ENCODE measurements at places on chromosomes 3 and 15.

- DNase-seq, result no peak
Observed at GRCh38 chr3:45163481-45163880, 17.3 kb upstream of the CDCP1 start.

DNA sequence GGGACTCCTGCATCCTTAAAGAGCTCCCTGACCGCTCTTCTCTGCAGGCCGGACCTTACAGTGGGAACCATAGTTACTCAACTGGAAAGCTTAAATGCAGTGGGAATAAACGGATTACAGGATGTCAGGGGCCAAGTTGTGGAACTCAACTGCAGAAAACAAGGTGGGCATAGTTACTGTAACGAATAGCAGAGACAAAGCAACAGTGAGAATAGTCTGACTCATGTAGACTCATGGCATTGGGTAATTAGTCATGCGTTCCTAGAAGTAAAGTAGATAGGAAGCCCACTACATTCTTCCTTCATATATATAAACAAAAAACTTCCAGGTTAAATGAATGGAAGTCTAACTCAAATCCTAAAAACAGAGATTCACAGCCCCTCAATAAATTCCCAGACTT, 95.5 kb upstream of the CHRNA7 start:
- no peak for DNase-seq

DNA sequence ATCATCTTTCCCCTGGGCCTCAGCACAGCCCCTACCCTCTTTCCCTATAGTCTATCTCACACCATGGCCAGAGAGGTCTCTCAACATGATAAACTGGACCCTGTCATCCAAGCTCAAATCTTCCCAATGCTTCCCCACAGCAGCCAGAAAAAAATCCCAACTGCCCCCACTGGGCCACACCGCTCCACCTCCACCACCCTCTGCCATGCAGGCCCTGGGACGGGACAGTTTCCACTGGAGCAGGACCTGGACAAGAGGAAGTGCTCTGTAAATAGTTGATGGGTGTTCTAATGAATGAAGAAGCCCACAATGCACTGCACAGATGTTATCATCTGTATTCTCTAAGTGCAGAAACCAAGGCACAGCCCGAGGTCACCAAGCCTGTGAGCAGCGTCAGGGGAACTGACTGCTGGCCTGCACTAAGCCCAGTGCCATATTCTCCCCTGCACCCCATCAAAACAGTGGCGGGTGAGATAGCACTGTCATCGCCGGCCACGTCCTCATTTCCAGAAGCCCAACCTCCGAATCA, 161.1 kb downstream of the NUP210 start:
- no peak for DNase-seq

DNA sequence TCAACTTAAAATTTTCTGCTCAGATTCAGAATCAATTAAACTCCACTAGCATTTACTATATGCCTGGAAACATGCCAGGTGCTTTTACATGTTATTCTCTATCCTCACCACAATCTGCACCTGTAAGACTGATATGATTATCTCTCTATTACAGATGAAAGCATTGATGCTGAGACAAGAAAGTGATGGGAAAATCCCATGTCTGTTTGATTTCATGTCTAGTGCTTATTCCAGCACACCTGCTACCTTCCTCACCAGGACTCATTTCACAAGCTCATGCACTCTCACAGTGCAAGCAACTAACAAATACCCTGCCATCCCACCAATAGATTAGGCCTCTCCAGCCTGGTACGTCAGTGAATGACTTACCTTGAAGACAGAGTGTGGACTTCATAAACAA, 25.0 kb upstream of the BCL6 start:
- DNase-seq, result no peak

DNA sequence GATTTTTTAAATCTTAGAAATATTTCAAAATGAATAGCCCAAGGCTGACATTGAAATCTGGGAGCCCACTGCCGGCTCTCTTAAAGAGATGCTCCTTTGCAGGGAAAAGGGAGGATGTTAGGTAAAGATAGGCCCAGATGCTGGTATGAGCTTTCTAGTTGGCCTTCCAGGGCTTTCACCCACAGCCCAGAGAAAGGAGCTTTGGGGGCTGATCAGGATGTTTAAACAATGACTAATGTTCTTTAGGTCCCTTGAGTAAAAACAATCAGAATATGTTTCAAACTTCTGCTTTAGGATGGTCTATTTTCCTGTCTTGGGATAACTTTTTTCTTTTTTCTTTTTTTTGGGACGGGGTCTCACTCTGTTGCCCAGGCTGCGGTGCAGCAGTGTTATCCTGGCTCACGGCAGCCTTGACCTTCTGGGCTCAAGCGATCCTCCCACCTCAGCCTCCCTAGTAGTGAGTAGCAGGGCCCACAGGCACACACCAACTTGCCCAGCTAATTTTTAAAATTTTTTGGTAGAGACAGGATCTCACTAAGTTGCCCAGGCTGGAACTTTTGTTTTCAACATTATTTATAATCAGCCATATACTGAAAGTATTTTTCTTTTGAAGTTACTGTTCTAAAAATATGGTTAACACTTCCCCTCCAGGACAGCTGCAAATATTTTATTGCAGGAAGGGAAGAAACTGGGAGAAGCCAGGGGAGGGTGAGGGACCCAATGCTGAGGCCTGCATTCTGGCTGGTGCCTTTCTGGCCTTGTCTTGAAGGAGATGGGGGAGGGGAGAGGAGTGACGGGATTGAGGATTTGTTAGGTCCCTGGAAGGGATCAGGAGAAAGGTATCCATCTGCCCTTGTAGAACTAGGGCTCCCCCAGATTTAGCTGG, 70.1 kb downstream of the TRAK1 start:
- DNase-seq, result no peak

GRCh38 chr3:55893045-55893664, 406.0 kb upstream of the WNT5A start:
- no peak for DNase-seq

DNA sequence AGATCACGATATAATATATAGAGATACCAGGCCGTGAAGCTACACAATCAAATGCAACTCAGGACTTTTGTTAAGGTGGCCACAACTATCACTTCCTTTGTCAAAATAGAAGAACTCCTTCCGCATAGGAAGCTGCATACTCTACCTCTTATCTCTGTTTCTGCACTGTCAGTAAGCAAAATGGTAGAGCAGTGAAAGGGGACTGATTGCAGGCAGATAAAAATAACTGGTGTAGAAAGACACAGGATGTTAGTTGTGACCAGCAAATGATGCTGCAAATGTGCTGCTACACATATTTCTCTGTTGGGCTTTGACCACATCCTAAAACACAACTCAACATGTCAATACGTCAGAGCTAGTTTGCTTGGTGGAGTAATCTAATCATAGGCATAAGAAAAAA, 16.3 kb upstream of the TRAT1 start:
- no peak for DNase-seq

GRCh38 chr3:28951772-28952556, 328.9 kb upstream of the RBMS3 start:
- DNase-seq, result no peak

DNA sequence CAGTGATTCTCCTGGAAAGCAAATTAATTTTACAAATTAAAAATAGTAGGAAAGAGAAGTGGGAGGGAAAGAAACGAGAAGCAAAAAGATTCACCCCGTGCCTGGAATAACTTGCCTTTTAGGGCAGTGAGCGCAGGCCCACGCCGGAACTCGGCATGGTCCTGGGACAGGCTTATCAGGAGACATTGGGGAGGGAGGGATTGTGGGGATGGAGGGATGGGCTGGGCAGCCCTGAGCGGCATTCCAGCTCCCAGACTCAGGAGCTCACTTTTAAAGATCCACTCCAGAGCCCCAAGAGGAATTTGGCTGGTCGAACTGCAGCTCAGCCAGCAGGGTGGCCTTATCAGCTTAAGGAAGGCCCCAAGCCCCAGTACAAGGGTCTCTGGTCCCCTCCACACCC, 117.9 kb downstream of the ADCY5 start:
- no peak for DNase-seq

DNA sequence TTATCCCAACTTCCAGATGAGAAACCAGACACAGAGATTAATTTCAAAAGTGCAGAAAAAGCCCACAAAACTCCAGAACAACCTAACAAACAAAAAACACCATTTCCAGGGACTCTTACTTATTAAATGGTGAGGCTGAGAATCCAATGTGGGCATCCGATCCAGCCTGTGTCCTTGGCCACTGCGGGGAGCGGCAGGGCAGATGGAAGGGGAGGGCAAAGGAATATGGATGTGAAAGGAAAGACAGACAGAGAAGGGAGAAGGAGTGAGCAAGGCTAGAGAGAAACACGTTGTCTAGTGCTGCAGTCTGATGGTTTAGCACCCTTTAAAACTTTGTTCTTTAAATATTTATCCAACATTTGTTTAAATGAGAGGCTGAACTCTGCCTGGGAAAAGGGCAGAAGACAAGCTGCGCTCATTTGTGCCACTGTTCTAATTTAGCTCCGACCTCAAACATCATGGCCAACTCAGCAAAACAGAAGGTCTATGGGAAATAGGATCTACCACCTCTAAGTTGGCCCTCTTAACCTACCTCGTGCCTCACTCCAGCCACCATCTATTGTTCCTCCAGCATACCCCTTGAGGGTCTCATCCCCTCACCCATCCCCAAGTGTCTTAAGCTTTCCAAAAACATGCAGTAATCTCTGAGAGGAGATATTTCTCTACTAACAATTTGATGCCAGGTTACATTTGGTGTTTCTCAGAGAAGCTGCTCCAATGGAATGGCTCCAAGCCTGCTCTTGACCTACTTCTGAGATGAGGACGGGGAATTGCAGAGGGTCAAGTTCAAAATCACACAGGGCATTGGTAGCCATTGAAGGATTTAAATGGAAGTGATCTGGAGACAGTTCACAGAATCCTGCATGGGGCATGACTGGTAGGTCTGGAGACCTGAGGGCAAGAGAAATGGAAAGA, 77.4 kb downstream of the CD47 start:
- DNase-seq, result no peak

- no peak for DNase-seq
Observed at GRCh38 chr15:73082812-73083211, 30.5 kb downstream of the NEO1 start.

GRCh38 chr3:172094621-172095557, 55.5 kb downstream of the FNDC3B start:
- DNase-seq, result no peak

- DNase-seq, result no peak
Observed at GRCh38 chr3:156643729-156644389, 30.5 kb upstream of the TIPARP start.

DNA sequence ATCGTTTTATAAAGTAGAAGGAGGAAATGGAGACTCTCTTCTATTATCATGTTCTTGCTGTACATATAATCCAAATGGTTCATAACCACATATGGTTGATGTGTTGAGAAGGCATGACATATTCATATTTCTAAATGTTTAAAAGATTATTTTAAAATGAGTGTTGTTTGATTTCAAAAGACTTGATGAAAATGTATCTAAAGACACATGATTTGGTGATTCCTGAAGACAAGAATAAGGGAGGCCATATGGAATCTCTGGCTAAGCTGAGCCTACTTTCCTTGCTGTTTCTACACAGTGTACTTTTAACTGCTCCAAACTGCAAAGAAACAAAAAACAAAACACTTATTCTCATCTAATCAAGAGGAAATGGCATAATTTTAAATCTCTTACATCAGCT, 23.0 kb upstream of the GYG1 start:
- no peak for DNase-seq

DNA sequence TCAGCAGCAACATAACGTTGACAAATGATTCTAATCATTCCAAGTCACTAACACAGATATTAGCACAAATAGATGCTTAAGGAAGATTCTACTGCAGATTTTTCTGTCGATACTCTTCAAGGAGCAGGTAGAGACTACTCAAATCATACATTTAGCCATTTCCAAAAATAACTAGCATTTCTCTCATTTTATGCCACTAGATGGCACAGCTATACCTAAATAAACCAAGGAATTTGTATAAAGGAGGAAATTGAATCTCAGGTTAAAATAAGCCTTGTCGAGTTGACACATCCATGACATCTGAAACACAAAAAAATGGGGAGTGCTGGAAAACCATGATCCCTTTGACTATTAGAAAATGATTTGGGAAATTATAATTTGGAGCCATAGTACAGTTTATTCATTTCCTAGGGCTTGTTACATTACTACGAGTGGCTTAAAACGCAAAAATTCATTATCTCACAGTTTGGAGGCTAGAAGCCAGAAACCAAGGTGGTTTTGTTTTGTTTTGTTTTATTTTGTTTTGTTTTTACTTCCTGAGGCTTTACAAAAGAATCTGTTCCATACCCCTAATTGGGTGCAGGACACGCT, 59.5 kb upstream of the STRIT1 start:
- no peak for DNase-seq

DNA sequence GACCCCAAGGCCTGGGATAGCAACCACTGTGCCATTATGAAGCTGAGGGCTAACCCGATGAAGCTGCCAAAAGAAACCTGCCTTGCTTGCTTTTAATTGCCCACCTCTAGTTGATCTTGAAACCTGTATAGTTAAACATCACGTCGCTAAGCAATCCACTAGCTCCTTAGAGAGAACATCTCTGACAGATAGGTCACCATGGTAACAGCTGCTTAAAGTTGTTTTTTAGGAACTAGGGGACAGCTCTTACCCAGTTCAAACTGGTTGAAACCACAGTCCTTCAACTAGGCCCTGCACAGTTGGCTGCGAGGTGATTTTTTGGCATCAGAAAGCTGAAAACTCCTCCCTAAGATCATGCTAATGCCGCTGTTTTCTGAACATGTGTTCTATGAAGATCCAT, 135.7 kb downstream of the EBLN2 start:
- no peak for DNase-seq

DNA sequence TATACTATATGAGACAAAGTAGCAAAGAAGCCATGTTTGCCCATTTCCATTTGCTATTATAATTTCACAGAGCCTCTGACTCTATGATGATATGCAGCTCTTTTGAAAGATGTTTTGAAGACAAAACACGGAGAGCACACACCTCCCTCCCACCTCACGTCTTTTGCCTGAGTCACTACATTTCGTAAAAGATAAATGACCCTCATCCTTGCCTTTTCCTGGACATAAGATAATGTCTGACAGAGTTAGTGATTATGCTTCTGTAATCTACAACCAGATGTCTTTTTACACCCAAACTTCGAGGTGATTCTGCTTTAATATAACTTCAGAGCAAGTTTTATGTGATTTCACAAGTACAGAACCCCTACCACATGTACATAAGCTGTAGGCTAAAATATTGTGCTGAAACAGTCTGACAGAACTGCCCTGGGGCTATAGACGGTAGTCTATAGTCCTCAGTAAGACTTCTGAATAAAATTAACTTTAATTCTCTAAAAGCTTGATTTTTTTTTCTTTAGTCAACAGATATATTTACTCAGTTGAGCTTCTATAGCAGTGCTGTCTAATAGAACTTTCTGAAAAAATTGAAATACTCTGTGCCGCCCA, 99.9 kb downstream of the CD200R1L start:
- no peak for DNase-seq

Data from 8988T (cell line).